ENCODE measurements at places on chromosomes 3 and 15.

- no peak for DNase-seq
Observed at GRCh38 chr3:57961177-57961827, 46.9 kb upstream of the FLNB start.

DNA sequence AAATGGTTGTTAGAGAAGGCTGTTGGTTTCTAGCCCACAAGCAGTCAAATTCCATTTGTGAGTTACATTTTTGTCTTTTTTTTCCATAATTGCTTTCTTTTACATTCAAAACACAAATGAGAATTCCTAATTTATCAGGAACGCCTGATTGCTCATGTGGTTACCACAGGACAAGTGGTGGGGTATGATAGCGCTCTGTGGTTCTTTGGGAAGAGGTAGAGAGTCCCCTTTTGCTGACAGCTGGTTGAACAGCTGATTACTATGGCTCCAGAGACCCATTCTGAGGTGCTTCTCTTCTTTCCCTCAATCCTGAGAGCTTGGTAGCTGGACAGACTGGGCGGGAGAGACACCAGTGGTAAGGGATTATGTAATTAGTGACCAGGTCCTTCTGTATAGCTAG lies 24.4 kb downstream of the CNOT10 start:
- no peak for DNase-seq

DNA sequence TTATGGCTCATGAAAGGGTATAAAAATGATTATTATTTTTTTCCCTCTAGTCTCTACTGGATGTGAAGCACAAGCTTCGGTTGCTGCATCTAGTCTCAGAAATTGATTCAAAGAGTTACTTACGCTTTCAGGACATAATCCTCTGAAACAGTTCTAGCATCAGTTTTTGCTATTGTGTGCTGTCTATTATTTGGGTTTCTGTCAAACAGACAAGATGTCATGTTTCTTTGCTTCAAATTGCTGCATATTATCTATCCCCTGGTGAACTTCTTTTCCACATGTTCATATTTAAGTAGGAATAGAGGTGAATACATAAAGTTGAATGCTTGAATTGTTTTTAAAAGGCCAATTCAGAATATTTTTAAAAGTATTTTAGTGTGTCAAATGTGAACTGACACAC lies 161.6 kb upstream of the GBE1 start:
- no peak for DNase-seq

DNA sequence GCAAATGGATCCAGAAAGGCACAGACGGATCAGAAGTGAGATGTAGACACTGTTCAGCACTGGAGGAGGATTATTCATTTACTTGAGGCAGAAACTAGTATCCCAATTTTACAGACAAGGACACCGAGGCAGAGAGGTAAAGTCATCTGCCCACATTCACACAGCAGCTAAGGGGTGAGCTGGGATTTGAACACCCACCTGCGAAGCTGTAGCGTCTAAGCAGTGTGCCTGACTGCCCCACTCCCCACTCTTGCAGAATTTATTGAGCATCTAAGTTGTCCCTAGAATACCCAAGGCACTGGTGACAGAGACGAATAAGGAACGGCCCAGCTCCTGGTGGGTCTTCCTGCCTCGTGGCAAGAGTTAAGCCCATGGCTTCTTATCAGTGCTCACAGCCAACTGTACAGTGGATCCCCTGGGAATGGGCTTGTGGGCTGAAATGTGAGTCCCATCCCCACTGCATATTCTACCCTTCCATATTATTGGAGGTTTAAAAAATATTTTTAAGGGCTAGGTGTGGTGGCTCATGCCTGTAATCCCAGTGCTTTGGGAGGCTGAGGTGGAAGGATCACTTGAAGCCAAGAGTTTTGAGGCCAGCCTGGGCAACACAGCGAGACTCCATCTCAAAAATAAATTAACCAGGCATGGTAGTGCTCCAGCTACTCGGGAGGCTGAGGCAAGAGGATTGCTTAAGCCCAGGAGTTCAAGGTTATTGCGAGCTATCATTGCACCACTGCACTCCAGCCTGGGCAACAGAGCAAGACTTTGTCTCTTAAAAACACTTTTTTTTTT lies 77.6 kb downstream of the IQSEC1 start:
- DNase-seq, result no peak

- DNase-seq, result peak; percentile 29
Observed at GRCh38 chr3:59654123-59654479, 604.3 kb upstream of the CFAP20DC start.

DNA sequence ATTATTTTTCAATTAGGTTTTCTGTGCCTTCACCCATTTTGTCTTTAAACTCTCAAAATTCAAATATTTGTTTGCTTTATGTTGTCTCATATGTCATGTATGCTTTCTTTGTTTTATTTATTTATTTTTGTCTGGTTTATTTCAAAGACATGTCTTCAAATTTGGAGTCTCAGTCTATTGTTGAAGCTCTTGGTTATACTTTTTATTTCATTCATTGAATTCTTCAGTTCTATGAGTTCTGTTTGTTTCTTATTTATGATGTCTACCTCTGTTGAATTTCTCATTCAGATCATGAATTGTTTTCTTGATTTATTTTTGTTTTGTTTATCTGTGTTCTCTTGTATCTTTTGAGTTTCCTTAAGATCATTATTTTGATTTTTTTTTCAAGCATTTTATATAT lies 55.6 kb downstream of the AP4E1 start:
- no peak for DNase-seq

GRCh38 chr15:79045041-79045440 lies 45.5 kb downstream of the RASGRF1 start:
- DNase-seq, result no peak

DNA sequence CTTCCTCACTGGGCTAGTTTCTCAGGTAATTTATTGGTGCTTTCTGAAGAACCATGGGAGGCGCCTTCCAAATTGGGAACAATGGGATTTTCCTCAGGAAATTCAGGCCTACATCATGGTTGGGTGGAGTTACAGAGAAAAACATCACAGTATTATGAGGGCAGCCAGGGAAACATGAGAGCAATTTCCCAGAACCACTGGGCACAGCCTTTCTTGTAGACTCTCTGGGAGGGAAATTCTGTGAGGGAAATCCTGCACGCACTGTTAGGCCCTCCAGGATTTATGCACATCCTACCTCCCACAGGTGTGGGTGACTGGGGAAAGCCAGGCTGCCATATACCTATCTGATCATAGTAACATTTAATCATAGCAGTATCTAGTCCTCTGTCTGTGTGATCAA lies 13.2 kb downstream of the POPDC2 start:
- no peak for DNase-seq

DNA sequence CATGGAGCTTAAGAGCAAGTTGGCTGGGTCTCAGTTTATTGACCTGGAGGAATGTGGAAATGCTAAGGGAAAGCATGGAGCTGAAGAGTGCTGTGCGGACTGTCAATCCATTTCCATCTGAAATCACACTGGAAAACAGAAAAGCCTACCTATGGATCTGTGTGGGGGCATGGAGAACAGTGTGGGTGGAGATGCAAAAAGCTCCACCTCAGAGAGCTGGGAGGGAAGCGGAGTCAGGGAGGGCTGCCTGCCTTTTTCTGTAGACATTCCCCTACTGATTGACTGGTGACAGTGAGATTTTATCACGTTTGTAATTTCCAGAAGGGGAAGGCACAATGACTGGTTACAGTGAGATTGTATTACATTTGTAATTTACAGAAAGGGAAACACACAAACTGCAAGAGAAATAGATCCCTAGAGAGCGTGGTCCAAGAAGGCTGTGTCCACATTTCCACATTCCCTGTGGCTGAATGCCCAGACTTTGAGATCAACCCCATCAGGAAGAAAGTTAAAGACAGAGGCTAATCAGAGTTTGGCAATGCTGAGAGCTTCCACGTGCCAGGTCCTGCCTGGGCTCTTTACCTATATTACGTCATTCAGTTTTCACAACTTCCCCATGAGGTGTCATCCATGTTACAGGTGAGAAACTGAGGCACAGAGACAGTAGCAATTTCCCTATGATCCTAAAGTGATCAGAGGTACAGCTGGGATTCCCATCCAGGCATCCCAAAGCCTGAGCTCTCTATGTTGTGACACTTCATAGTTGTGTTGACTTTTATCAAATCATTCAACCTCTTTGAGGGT lies 67.7 kb upstream of the NSMCE3 start:
- DNase-seq, result no peak

DNA sequence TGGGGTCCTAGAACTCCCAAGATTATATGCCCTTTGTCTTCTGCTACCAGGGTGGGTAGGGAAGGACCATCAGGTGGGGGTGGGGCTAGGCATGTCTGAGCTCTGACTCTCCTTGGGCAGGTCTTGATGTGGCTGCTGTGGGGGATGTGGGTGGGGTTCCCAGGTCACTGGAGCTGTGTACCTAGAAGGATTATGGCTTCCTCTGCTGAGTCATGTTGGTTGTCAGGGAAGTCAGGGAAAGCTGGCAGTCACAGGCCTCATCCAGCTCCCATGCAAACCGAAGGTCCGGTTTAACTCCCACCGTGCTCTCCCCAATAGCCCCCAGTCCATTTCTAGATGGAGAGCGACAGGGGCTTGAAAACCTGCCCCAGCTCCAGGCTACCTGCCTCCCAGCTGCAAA lies 35.2 kb downstream of the EID1 start:
- no peak for DNase-seq

GRCh38 chr3:118946449-118946848 lies 88.2 kb downstream of the IGSF11 start:
- no peak for DNase-seq

GRCh38 chr15:51223771-51224229 lies 114.6 kb downstream of the CYP19A1 start:
- DNase-seq, result no peak

DNA sequence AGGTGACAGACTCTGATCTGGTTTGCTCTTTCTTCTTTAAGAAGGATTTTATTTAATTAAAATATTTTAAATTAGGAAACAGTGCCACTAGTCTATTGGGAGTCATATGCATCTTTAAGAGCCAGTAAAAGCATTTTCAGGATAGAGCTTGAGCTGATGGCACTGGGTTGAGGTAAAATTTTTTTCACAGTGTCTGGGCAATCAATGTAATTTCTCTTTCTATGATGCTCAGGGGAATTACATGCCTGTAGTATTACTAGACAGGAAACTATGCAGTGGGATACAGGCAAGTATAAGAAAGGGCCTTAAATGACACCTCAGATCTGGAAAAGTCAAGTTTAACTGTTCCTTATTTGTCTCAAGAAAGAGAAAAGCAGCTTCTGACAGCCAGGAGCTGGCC lies 76.4 kb downstream of the GAP43 start:
- no peak for DNase-seq

DNA sequence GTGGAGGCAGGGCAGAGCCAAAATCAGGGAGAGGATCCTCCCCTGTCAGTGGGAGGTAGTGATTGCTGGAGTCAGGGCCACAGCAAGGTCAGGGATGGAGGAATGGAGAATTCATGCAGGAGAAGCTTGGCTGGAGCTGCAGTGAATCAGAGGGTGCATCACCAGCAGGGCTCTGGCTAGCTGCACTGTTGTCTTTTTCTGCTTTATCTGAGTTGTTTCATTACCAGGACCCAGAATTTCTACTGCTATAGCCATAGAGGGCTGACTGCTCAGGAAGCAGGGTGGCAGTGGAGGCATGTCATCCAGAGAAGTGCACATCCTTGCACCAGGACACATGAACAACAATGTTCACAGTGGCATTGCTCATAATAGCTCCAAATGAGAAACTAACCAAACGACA lies 113.5 kb upstream of the GALNT15 start:
- no peak for DNase-seq

- no peak for DNase-seq
Observed at GRCh38 chr3:126423191-126424038, 28.7 kb downstream of the CFAP100 start.

- DNase-seq, result no peak
Observed at GRCh38 chr15:40845511-40846284, 1.9 kb downstream of the SPINT1 start.

DNA sequence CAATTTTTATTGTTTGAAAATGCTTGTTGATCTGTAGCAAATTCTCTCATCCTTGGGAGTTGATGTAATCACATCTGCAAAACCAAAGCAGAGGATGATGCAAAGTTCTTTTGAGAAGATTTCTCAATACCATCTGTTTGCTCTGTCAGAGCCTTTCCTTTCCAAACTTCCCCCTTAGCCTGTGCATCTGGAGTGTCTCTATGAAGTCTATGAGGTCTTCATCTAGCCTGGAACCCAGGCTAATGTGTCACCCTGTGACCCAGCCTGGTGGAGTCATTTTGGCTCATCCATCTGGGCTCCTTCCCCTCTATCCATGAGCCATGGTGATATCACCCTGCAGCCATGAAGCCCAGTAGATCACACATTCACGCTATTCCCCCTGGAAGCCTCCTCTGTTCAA lies 123.2 kb upstream of the SLC7A14 start:
- peak; percentile 26 for DNase-seq

Data from left ventricle myocardium inferior (tissue), 1 donor.